ENCODE measurements at places on chromosomes 1 and 21.
A peak's percentile ranks its signal among the peaks of the same experiment; 100 is the strongest.

DNA sequence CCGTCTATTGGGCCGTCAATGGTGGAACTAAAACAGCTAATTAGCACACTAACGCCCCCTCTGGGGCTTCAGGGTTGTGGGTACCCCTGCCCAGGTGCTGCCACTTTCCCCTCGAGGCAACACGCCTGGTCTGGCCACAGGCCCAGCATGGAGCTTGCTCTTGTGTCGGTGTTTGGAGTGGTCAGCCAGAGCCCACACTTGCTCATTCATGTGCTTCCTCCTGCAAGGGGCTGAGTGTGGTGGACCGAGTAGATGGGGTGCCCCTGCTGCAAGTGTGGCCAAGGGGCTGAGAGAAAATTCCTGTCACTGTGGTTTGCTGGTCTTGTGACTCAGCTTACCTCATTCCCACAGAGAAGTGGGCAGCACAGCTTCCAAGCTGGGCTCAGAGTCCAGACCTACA is 25.7 kb downstream of the HTR6 start:
- no peak for DNase-seq

- no peak for DNase-seq
These were observed 101.7 kb downstream of the ADAMTS1 start for GRCh38 chr21:26743524-26743923.

GRCh38 chr1:164263540-164263939 is 295.4 kb upstream of the PBX1 start:
- DNase-seq = no peak

GRCh38 chr21:38631676-38632075 is 133.4 kb upstream of the ERG start:
- DNase-seq = no peak

DNA sequence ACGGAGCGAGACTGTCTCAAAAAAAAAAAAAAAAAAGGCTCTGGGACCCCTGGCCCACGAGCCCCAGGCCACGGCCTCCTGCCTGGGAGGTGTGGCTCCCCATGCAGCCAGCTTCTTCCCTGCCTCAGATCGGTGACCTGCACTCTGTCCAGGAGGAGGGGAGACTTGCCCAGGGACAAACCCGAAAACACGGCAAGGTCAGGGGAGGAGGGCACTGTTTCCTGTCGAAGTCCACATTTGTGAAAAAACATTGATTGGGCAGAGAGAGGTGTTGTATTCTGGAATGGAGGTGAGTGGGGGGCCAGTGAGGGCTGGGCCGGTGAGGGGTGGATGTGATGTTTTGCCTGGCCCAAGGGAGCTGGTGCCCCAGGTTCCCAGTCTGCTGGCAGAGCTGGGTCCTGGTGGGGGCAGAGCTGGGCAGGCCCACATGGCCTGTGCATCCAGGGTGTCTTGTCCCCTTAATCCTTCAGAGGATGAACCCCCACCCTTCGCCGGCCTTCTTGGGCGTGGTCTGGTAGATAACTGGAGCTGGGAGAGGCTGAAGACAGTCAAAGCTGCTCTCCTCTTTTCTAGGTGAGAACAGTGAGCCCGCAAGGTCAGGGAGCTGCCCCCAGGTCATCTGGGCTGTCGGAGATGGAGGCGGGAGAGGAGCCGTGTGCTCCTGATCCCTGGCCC is 12.4 kb upstream of the FAAP20 start:
- no peak for DNase-seq

DNA sequence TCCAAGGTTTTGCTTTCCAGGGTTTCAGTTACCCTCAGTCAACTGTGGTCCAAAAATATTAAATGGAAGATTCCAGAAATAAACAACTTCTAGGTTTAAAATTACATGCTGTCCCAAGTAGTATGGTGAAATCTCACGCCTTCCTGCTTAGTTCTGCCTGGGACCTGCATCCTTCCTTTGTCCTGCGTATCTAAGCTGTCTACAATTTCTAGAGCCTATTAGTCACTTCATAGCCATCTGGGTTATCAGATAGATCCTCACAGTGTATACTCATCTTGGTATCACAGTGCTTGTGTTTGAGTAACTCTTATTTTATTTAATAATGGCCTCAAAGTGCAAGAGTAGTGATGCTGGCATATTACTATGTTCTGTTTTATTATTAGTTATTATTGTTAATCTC is 157.7 kb downstream of the ROR1 start:
- no peak for DNase-seq

DNA sequence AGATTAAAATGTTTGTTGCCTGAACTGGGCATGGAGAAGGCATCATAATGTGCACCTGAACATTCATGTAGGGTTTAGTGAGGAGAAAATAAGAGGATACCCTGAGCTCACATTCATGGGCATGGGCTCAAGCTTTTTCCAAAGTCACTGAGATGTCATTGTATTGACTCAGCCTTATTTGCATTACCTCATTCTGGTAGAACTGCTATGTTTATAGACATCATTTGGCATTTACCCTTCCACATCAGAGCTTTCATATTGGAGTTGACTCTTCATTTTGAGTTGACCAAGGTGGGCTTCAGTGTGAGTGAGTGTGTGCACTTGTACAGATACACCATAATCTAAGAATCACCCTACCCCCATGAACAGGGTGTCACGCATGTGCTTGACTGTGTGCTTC is 143.2 kb downstream of the PBX1 start:
- no peak for DNase-seq

DNA sequence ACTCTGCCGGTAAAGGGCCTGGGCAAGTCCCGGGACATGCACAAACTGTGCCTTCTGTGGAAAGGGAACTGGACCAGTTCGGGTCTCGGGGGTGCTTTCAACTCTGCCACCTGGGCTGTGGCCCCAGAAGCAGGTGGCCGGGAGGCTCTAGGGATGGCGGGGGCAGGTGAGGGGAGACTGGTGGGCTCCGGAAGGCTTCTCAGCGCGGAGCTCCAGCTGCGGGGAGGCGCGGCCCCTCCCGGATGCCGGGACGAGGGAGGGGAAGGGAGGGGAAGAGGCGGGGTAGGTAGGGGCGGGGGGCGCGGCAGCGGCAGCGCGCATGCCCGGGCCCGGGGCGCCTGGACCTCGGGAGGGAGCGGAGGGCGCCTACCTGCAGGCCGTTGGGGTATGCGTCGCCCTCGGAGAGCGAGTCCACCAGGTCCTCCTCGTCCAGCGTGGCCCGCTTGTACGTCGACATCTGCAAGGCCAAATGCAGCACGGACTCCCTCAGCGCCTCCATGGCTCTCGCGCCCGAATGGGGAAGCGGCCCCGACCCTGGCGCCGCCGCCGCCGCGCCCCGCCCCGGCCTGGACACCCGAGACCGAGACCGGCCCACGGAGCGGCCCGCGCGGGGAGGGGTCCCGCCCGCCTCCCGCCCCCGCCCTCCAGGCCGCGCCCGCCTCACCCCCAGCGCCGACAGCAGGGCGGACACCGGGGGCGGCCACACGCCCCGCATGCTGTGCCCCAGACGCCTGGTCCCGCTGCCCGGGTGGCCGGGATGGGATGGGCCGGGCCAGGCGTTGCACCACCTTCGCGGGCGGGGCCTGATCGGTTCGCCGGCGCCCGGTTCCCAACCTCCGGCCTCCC is at the start of gene ECE1:
Gene ECE1 (minus strand): TSS at position 764 of the 846 bp plus-strand sequence. CDS start 49 bp downstream, at position 715.
- peak; percentile 72 for DNase-seq

DNA sequence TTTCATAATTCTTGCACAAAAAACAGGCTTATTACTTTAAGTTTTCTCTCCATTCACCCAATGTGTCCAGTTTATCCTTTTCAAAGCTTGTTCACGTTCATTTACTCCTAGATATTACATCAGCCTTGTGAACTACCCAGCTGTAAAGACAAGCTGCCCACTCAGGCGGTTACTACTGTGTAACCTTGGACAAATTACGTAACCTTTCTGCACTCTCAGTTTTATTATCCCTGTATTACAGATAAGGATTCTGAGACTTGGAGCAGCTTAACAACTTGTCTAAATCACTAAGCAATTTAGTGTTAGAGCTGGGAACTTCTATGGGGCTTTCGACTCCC is 20.5 kb upstream of the LPAR3 start:
- DNase-seq = no peak

GRCh38 chr1:119391749-119392148 is 23.2 kb downstream of the HAO2 start:
- no peak for DNase-seq

GRCh38 chr1:211330282-211330936 is 3.8 kb downstream of the TRAF5 start:
- peak; percentile 14 for DNase-seq

- no peak for DNase-seq
These were observed 30.4 kb downstream of the RAP1GAP start for GRCh38 chr1:21638531-21639341.

DNA sequence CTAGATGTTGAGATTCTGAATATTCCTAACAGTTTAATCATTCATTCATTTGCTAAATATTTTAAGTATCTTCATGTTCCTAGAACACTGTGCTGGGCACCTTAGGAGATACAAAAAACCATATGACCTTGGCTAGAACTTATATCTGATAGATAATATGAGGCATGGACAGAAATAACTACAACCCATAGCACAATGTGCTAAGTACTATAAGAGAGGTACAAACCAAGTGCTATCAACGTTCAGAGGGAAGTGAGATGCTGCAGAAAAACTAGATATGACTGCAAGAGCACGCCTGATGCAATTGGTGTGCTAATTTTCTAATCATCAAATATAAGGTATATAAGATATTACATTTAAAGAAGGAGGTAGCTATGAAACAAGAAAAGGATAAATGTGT is 10.7 kb downstream of the NMNAT2 start:
- DNase-seq = no peak

DNA sequence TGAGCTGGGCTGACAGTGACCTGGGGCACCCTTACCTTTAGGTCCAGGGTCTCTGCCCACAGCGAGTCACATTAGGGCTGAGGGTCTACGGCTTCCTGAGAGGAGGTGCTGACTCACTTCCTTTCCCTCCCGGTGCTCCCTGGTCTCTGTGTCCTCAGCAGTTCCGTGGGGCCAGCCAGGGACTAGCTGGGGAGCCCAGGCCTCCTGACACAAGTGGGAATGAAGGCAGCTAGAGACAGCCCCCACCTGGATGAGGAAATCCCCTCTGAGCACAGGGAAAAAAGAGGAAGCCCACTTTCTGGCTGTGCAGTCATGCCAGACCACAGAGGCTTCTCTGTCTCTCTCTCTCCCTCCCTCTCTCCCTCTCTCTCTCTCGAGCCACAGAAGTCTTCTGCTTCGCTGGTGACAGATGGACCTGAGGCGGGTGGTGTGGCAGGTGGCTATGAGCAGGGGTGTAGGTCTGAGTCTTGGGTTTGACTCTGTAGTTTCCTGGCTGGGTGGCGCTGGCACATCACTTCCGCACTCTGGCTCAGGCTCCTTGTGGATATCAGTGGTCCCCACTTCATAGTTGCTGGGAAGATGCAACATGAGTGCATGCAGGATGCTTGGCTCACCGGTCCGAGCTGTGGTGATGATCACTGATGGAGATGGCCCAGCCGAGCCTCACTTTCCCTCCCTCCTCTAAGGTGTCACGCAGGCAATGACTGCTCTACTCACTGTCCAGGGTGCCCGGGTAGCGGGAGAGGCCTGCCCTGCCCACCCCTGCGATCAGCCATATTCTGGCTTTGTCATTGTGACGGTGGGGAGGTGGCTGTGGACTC is 3.5 kb downstream of the SLC66A1 start:
- DNase-seq = peak; percentile 92

GRCh38 chr1:17061486-17061885 is 7.7 kb upstream of the SDHB start:
- no peak for DNase-seq

DNA sequence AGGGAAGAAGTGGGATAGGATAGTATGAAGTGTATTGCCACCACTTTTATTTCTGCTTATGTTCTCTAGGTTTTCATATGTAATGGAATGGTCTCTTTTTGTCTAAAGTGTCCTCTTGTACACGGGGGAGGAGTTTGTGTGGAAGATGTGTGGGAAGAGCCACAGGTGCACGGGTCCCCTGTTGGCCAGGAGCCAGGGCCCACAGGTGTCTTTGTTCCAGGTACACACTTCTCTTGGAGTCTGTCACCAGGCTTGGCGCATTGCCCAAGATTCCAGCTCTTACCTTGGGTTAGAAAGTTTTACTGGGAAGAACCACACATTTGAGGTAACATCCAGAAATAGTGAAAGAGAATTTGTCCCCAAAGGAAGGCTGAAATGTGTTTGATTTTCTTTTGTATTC is 10.5 kb downstream of the TENT5C start:
- no peak for DNase-seq

GRCh38 chr1:46530311-46530710 is 21.1 kb downstream of the KNCN start:
- no peak for DNase-seq

DNA sequence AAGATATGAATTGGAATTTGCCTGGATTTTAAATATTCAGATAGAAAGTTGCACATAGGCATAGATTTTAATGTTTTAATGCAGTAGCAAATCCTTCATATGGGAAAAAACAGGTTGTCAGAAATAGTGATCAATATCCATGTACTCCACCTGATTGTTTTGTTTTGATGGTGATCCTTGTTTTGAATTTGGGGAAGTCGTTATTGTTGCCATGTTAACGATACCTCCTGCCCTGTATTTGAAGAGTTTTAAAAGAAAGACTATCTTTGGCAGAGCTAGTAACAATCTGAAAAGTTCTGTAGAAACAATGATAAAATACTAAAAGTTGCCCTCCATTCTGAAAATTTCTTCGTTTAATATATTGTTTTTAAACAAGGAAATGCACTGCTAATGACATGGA is 1.1 kb downstream of the CEP350 start:
- no peak for DNase-seq

DNA sequence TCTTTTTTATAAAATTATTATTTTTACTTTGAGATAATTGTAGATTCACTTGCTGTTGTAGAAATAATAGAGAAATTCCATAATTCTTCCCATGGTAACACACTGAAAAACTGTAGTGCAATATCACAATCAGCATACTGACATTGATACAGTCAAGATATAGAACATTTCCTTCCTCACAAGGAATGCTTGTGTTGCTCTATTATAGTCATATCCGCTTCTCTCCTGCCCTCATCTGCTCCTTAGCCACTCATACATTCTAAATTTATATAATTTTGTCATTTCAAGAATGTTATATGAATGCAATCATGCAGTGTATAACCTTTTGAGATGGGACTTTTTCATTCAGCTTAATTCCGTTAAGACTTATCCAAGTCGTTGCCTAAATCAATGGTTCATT is 320.2 kb downstream of the BARHL2 start:
- no peak for DNase-seq

DNA sequence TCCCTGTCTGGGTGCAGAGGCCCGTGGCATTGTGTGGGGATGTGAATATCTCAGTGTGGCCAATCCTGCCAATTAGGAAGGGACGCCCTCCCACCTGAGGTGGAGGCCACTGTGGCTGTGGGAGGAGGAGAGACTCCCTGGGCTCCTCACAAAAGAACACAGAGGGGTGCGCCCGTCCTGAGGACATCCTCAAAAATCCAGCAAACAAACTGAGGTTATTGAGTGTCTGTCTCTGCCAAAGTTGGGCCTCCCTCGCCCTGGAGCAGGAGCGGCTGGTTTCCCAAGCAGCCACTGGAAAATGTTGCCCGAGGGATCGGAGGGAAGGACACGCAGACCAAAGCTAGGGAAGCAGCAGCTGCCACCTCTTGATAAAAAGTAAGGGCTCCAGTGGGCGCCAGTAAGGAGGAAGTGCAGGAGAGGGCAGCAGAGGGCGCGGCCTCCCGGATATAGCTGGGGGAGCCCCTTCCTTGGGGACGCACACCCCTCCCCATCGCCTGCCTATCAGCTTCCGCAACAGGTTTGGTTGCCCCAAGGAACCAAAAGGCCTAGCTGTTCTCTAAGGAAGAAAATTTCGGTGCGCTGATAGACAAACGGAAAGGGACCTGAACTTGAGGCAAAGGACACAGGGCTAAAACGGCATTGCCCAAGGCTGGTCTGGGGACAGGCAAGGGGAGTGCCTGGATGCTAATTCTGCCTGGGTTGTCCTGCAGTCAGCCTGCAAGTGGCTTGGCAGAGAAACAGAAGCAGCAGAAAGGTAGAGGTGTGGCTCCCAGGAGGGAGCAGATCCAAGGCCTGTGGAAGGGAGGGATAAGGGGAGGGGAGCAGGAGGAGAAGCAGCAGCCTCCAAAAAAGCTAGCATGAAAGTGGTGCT is 1.7 kb upstream of the GRIK3 start:
- peak; percentile 16 for DNase-seq
